Fibroblast of gingiva (primary cell): ENCODE measurements at places on chromosomes 4 and X.

GRCh38 chr4:96355414-96355813 is 515.5 kb downstream of the PDHA2 start:
- no peak for DNase-seq

- DNase-seq, result no peak
These were observed 159.5 kb downstream of the KLHL13 start for GRCh38 chrX:117957128-117957527.

DNA sequence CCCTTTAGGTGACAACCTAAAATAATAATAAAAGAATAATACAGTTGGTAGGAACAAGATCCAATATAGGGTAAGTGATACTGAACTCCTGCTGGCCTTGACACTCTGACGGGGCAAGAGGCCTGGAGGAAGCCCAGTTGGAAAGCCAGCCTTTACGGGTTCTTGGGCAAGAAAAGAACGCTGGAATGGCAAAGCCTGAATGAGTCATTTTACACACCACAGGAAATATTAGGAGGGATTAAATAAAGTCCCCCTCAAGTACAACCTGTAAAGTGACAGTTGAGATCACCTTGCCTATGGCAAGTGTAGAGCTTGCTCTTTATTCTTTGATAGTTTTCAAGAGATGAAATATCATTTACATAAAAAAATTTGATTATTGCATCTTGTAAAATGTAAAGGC is 244.5 kb upstream of the TLL1 start:
- DNase-seq, result no peak

GRCh38 chr4:141560056-141560455 is 76.3 kb upstream of the IL15 start:
- no peak for DNase-seq

- no peak for DNase-seq
These were observed 2108.9 kb upstream of the TENM3 start for GRCh38 chr4:180134091-180134866.

- peak; percentile 90 for DNase-seq
These were observed 605.9 kb upstream of the DIPK2B start for GRCh38 chrX:45806410-45807121.
